ENCODE measurements at places on chromosomes 12 and 14.

DNA sequence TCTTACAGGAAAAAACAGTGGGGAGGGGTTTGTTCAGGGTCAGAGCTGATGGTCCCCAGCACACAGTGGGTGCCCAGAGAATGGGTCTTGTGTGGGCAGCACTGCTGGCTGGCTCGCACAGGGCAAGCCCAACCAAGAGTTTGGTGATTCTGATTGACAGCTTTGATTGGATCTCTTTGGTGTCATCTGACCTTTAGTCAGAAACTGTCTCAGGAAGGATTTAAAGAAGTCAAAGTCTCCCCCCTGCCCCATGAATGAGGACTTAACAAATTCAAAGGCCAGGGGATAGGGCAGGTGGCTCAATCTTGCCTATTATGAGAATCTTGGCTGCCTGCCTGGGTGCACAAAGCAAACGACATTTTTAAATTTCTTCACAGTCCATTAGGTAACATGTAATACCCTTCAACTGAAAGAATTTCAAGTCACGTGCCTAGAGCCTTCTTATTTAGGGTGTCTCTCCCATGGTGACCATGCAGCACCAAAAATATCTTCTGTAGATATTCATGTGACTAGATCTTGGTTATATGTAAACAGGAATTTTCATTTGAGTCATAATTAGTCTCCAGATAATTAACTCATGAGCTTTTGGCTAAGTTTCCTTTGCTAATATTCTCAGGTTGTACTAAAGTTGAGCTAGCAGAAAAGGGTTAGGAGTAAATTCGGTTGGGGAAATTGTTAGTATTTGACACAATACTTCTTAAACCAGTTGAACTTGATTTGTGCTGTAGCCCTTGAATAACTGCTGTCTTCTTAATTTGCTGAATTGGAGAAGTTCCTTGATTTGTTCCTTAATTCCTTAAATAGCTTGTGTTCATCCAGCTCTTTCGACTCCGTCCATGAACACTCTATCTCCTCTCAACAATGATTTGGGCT is 54.5 kb upstream of the HECTD1 start:
- DNase-seq, result no peak

GRCh38 chr12:114003286-114003685 is 37.2 kb upstream of the RBM19 start:
- no peak for DNase-seq

GRCh38 chr14:105700622-105701288 is 174.4 kb downstream of the TMEM121 start:
- no peak for DNase-seq

GRCh38 chr14:76293923-76294322 is 82.0 kb upstream of the ESRRB start:
- no peak for DNase-seq

GRCh38 chr14:52283099-52283498 is 15.6 kb downstream of the PTGDR start:
- DNase-seq, result no peak

DNA sequence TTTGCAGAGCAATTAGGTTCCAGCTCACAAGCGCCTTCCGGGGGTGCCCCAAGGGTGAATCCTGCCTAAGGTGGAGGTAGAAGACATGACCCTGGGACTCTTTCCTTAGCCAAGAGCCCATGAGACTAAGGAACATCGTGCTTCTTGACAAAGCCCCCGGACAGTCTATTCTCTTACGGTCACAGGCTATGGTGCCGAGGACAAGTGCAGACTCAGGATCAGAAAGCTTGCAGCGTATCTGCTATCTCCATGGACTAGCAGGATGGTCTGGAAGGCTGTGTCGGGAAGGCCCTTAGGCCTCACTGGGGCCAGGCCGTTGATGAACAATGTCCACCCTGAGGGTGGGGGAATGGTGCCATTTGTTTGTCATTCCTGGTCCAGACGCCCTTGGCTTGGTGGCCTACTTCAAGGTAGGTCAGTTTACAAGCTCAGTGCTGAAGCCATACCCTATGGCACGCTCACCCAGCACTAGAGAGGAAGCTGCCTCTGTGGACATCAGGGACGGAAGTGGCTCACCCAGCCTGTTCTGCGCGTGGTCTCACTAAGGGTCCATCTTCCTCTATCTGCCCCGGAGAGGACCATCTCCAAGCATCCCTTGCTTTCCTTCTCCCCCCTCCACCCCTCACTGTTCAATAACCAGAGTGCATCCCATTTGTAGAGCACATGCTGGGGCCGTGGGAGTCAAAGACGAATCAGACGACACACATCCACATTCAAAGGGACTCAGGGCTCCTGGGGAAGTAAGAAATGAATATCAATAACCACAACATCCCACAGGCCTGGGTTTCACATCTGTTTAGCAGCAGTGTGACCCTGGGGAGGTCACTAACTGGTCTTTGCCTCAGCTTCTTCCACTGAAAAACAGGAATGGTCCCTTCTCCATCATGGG is 45.0 kb upstream of the IQSEC3 start:
- DNase-seq, result no peak

- peak; percentile 80 for DNase-seq
Measured at GRCh38 chr14:23094666-23095195, at the start of gene ACIN1. ACIN1 (minus strand) TSS chr14:23095136; CDS start chr14:23095112, 24 bp downstream.

DNA sequence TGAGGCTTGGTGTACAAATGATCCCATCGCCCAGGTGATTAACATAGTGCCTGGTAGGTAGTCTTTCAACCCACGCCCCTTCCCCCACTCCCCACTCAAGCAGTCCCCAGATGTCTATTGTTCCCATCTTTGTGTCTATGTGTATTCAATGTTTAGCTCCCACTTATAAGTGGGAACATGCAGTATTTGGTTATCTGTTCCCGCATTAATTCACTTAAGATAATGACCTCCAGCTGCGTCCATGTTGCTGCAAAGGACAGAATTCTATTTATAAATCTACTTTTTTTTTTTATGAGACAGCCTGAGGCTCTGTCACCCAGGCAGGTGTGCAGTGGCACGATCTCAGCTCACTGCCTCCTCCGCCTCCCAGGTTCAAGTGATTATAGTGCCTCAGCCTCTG is 15.7 kb downstream of the SPX start:
- DNase-seq, result no peak

GRCh38 chr12:53698948-53699677 is 23.2 kb upstream of the ATP5MC2 start:
- DNase-seq, result no peak
